ENCODE measurements at places on chromosomes 2 and 18.

GRCh38 chr2:103161456-103162289 is 399.8 kb downstream of the TMEM182 start:
- peak; percentile 27 for DNase-seq

- no peak for DNase-seq
These were observed 21.6 kb downstream of the OSR1 start for GRCh38 chr2:19336781-19337180.

DNA sequence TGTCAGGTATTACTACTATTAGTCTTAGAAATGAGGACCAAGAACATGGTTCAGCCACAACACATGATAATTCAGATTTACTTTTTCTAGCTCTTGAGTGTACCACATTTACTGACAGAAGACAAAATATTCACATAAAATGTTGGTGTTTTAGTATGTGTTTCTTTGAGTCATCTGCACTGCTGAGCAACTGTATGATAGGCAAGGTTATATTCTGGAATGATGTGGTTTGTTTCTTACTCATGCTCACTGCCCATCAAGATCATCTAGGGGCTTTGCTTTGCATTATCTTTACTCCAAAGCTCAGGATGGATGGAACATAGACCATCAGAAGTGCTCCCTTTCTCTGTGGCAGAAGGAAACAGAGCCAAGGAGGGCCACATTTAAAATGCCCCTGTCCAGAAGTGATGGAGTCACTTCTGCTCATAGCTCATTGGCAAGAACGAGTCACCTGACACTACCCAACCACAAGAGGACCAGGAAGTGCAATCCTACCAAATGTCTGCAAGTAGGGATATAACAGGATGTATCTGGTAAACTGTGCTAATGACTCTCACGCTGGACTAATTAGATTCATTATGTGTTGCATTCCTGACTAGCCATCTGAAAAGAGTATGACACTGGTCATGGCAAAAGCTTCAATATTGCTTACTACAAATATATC is 81.5 kb downstream of the DIS3L2 start:
- no peak for DNase-seq

DNA sequence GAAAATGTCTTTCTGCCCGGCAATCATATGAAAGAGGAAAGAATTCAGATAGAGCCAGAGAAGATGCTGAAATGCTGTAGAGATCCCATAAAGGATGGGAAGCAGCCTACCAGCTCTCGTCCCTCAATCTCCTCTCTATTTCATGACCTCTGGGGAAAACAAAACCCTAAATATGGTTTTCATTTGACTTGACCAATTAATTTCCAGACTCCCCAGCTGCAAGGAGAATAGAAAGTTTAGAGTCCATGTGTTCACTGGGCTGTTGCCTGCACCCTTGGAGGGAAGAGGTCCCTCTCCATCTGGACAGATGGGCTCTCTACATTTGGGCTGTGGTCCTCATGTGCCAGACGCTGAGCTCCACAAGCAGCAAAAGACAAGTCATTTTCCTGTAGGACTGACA is 40.6 kb downstream of the CAPN13 start:
- DNase-seq = no peak

DNA sequence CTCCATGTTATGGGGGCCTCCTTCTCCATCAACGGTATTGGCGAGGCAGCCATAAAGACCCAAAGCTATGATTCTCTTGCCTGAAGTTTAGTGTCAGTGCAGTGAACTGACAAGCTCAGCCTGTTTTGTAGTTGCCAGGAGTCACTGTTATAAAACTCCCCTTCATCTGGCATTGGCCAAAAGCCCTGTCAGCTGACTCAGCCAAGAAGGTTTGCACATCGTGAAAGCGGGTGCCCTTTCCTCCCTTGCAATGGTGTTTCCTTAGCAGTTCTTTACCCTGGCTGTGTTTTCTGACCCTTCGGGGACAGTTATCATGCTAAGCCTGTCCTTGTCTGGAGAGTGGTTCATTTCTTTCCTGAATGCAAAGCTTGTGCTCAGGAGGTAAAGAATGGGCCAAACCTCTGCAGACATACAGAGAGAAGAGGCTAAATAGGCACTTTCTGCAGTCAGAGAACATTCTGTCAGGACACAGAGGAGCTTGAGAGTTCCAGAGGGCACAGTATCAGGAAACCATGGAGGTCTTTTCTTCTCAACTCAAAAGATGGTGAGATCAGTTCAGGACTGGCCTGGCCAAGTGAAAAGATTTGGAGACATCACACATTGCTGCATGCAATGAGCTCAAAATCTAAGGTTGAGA is 414.2 kb downstream of the ZNF521 start:
- DNase-seq = no peak

- DNase-seq = no peak
These were observed 35.5 kb downstream of the ZC3H6 start for GRCh38 chr2:112310906-112311305.

- no peak for DNase-seq
These were observed 244.3 kb upstream of the COPS8 start for GRCh38 chr2:236841389-236841788.

GRCh38 chr2:80002568-80003157 is 301.9 kb downstream of the LRRTM1 start:
- no peak for DNase-seq

DNA sequence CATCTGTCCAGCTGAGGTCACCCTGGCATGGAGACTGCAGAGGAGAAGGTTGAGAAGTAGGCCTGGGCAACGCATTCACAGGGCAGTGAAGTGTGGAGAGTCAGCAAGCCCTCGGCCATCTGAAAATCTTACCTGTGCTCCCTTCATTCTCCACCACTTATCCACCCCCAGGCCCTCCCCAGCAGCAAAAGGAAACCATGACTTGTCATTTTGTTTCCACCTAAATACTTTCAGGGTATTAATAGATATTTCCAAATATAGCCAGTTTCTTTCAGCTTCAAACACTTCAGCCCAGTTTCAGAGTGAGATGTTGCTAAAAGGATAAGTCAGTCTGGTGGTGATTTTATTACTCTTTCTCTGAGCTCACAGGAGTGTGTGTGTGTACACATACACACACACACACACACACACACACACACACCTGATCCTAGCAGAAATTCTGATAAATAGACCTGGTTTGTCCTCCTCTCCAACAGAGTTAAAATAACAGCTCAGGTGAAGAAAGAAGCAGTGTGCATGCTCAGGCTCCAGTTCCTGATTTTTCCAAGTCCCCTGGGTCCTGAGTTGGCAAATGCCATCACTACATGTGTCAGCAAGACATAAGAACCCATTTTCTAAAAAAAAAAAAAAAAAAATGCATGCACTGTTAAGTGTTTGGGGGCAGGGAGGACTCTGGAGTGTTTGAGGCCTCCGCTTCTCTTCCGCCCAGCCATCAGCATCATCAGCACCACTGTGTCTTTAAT is 82.8 kb downstream of the LOXHD1 start:
- no peak for DNase-seq

DNA sequence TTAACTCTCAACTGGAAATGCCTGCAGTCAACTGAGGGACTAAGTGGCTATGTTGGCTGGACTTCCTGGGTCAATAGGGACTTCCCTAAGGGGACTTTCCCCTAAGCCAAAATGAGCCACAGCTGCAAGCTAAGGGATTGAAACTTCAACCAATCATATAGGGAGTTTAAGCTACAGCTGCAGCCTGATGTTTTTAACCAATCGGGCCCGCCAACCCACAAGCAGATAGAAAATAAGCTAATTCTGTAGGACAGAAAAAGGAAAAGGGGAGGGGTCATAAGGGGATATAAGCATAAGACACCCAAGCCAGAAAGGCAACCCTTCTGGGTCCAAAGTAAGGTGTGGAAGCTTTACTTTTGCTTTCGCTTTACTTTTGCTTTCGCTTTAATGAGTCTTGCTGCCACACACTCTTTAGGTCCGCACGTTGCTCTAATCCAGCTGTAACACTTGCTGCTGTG is 927.5 kb downstream of the ERBB4 start:
- peak; percentile 45 for DNase-seq

GRCh38 chr2:199910338-199911051 is 598 bp upstream of the C2orf69 start:
- DNase-seq = no peak

DNA sequence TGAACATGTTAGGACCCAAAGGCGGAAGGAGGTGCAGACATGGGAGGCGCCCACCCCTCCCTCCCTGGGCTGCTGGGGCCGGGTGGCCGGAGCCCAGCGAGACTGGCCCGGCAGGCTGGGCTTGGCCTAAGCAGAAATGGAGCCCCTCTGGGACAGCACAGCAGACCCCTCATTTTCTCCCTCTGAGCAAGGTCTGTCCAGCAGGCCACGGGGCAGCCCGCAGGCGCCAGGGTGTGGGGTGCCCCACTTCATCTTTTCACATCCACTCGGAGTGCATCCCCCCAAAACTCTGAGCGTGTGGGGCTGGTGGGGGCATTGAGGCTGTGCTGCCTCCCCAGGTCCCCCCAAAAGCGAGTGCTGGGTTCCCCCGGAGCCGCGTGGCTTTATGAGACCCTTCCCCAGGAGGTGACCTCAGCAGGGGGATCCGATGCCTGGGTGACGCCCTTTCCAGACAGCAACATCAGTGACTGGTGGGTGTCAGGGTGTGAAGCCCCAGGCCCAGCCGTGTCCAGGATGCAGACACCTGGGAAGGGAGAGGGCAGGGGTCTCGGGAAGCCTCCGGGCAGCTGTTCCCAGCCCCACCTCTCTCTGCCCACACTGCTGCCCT is 36.7 kb upstream of the GPC1 start:
- no peak for DNase-seq

DNA sequence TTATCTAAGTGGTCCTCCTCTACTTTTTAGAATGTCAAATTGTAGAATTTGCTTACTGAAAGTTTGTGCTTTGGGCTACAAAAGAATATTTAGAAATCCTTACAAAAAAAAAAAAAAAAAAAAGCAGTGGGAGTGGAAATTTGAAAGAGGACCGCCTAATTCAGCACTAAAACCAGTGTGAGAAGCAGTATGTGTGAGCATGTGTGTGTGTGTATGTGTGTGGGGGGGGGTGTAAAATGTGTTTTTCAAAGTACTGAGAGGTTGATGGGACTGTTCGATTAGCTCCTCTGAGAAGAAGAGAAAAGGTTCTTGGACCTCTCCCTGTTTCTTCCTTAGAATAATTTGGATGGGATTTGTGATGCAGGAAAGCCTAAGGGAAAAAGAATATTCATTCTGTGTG is at the start of gene VIT:
VIT (plus strand) TSS at position 175 of the 400 bp plus-strand sequence. CDS start 19,664 bp downstream, outside the sequence.
- no peak for DNase-seq

GRCh38 chr2:55801436-55801835 is 107.8 kb upstream of the PNPT1 start:
- DNase-seq = no peak

DNA sequence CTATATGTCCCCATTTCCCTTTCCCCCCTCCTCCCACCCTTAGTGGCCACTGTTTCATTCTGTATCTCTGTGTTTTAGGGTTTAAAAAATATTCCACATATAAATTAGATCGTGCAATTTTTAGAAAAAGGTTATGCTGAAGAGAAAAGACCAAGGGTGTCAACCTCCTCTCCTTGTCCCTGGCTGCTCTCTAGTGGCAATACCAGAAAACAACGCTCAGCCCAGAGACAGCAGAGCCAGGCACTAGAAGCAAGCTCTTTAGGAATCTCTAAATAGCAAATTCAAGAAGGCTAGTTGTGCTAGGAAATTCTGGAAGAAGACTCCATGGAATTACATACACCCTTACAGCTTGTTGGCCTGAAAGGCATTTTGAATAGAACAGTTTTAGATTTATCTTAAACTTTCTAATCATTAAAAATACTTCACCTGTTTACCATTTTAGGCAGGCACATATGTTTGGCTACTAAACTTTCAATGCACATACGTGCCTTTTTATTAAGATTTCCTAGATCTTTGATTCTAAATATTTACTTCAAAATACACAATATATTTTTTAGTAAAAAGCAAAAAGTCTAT is 35.1 kb upstream of the RASGRP3 start:
- no peak for DNase-seq

DNA sequence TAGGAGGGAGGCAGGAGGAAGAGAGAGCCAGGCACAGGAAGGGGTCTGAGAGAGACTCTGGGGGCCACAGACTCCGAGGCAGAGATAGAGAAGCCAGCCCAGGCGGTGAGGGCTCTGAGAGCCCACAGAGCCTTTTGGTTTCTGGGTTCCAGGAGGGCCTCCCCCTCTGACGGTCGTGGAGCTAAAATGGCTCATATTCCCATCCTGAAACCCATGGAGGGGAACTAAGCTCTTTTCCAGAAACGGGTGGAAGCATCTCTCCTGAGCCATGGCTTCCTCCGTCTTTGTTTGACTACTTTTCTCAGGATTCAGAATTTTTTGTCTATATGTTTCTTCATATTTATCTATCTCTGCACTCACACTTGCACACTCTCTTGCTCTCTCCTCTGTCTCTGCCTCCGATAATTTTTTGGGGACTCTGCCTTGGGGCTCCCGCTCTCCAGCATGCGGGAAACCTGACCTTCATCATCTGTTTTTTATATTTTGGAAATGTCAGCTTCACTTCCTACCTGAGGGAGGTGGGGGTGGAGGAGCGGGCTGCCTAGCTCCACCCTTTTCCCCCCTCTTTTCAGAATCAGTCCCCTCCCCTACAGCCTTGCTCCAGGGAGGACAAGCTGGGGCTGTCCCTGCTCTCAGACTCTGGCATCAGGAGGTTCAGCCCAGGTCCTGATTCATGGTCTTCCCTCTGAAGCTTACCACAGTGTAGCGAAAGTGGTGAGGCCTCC is 5.0 kb upstream of the PKDCC start:
- no peak for DNase-seq

GRCh38 chr2:196309691-196310090 is 138.3 kb upstream of the STK17B start:
- DNase-seq = no peak

GRCh38 chr2:144438801-144439631 is 80.9 kb downstream of the ZEB2 start:
- no peak for DNase-seq

DNA sequence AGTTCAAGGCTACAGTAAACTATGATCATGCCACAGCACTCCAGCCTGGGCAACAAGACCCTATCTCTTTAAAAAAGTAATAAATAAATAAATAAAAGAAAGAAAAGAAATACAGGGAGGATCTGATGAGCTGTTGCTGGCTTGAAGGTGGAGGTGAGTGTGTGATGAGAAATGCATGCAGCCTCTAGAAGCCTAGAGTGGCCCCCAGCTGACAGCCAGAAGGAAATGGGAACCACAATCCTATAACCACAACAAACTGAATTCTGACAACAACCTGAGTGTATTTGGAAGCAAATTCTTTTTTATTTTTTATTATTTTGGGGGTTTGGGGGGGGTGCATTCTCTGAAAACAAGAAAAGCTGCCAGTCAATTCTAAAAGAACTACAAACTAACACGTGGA is 14.6 kb downstream of the NOL10 start:
- no peak for DNase-seq

DNA sequence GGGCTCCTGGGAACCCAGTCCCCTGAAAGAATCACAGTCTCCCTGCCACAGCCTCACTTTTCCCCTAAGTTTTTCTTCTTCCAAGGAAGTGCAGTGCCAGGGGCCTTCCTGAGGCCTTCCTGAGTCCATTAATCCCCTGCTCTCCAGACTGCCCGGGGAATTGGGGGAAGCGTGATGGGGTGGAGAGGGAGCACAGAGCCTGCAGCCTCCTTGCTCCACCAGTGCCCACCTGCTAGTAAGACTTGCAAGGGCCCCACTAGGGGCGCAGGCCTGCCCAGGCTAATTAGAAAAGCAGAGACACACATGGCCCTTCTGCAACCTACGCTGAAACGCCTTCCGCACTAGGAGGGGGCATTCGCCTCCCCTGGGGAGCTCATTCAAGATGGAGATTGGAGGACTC is 110.6 kb downstream of the MRO start:
- peak; percentile 53 for DNase-seq

Data from NCI-H1436 (cell line).